Daoy (cell line): ENCODE measurements at places on chromosomes 7 and 10.
A peak's percentile ranks its signal among the peaks of the same experiment; 100 is the strongest.

GRCh38 chr10:74333174-74333573 is 182.2 kb downstream of the ADK start:
- no peak for DNase-seq

DNA sequence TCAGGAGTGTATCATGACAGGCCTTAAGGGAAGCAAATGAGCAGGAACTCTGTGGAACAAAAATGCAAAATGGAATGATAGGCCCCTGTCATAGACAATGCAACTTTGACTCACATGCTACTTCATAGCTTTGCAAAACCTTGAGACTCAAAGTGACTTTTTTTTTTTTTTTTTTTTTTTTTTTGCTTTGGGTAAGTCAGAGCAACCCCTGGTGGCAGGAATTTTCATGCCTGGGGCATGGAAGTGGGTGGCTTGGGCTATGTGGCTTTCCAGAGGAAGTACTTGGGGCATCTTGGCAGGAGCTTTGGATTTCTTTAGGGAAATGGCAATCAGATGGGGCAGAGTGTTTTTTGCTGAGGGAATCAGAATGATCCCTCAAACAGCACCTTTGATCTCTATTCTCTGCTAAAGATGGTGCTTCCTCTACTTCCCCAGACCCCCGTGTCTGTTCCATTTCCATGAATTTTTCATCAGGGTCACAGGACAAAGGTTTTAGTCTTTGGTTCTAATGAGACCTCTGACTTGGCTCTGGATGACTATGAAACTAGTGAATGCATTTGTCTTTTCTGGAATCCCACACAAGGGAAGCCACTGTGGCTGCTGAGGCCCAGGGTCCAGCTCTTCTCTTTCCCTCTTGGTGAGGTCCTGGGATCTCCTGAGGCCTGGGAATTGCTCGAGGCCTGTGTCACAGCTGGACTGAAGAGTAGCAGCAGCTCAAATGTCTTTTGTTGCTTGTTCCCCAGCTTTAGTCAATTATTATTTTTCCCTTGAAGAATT is 62.8 kb downstream of the TACC2 start:
- peak; percentile 78 for DNase-seq

GRCh38 chr7:2923886-2924574 is 79.9 kb upstream of the GNA12 start:
- DNase-seq: no peak

DNA sequence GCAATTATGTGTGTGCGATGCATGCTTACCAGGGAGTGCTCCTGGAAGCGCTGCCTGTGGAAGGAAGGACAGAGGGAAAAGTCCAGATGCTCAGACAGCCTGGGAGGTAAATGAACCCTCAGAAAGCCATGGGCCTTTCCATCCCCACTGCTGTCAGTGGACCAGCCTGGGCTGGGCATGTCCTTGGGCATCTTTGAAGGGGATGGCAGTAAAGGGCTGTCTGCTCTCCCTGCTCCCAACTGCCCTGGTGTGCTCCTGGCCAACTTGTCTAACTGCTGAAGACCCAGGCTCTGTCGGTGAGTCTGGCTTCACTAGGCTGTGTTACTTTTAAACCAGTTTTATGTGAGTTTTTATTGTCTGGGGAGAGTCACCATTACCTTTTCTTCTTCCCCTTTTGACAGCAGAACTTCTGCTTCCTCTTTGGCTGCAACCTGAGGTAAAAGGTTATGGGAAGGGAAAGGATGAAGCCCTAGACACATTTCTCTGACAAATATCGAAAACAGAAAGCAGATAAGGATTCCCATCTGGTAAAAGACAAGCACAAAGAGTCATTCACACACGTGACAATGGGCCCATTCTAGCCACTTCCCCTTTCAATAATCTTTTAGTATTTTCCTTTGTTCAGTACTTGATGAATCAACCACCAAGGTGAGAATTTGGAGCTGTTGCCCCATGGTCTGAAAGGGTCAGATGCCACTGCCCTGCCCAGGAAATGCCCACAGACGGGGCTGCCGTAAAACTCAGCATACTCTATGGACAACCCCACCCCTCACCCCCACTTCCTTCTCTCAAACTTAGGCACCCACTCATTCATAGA is 27.6 kb upstream of the PIK3AP1 start:
- no peak for DNase-seq

DNA sequence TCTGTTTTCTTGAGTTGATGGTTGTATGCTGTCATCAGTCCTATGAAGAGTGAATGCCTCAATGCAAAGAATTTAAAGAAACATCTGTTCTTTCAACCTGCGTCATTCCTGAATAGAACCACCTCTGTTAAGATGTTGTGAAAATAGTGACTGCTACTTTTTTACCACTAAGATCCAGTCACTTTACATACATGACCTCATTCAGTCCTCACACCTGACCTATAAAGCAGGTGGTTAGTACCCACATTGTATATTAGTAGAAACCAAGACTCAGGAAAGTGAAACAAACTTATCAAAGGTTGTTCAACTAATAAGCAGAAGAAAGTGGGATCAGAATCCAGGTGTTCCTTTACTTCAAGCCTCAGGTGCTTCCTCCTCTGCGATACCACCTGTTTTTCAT is 64.8 kb downstream of the ITGB8 start:
- no peak for DNase-seq

GRCh38 chr7:44897309-44897708 is 12.0 kb upstream of the PURB start:
- DNase-seq: no peak

DNA sequence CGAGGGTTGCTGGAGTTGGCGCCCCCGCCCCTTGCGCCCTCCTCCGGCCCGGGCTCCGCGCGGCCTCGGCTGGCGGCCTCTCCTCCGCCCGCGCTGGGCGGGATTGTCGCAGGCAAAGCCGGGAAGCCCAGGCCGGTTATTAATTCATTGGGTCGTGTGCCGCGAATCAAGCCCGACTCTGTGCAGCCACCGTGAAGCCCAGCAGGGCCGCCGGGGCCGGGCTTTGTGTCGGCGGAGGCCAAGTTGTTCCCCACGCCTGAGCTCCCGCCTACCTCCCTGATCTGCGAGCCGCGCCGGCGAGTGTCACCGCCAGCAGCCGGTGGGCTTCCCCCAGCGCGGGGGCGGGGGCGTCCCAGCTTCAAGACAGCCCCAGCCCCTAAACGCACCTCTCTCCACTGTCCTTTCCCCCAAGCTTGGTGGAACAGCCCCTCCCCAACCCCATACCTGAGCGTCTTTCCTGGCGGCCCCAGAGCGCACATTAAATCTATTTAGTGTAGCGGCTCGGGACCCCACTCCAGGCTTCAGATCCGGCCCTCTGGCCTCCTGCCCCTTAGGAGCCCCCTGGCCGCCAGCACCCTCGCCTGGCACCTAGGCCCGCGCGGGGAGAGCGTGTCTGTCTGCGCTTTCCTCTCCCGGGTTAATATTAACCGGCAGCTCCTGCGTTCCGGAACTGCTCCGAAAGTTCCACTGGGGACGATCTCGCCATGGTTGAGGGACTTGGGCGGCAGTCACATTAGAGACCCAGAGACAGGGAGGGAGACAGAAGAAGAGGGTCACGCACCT is 3.5 kb downstream of the SHH start:
- DNase-seq: peak; percentile 55

DNA sequence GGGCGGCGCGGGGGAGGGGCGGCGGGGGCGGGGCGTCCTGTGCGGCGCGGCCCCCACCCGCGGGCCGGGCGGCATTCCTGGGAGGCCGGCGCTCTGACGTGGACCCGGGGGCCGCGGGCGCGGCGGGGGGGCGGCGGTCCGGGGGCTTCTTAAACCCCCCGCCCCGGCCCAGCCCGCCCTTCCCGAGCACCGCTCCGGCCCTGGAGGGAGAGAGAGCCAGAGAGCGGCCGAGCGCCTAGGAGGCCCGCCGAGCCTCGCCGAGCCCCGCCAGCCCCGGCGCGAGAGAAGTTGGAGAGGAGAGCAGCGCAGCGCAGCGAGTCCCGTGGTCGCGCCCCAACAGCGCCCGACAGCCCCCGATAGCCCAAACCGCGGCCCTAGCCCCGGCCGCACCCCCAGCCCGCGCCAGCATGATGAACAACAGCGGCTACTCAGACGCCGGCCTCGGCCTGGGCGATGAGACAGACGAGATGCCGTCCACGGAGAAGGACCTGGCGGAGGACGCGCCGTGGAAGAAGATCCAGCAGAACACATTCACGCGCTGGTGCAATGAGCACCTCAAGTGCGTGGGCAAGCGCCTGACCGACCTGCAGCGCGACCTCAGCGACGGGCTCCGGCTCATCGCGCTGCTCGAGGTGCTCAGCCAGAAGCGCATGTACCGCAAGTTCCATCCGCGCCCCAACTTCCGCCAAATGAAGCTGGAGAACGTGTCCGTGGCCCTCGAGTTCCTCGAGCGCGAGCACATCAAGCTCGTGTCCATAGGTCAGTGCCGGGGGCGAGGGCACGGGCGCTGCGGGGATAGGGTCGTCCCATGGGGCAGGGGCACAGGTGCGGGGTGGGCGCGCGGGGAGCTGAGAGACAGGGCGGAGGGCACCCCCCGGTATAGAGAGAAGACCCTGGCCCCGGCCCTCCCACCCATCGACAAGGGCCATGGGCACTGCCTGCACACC is at the start of gene FLNC:
FLNC (plus strand) TSS at position 176 of the 947 bp plus-strand sequence; CDS start at position 408, 232 bp downstream.
- DNase-seq: peak; percentile 74
